Stimulated activated CD4-positive, alpha-beta T cell treated with anti-CD3 and anti-CD28 coated beads, Interleukin-1b, Interleukin-23, amount 100 ng/mL, for 1 hour (primary cell): ENCODE measurements at places on chromosomes 16 and 17.

DNA sequence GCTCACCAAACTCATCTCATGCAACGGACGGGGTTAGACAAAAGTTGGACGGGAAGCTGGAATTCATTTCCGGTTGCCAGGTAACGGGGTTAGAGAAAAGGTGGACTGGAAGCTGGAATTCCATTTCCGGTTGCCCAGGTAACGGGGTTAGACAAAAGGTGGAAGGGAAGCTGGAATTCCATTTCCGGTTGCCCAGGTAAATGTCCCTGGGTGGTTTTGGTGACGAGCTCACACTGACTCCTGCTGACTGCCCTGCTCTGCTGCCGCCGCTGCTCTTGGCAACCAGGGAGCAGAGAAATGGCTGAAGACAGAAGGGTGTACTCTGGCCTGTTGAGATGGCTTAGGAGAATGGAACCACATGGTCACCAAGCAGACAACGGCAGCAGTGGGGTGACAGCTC lies 170.3 kb upstream of the RPH3AL start:
- no peak for DNase-seq

DNA sequence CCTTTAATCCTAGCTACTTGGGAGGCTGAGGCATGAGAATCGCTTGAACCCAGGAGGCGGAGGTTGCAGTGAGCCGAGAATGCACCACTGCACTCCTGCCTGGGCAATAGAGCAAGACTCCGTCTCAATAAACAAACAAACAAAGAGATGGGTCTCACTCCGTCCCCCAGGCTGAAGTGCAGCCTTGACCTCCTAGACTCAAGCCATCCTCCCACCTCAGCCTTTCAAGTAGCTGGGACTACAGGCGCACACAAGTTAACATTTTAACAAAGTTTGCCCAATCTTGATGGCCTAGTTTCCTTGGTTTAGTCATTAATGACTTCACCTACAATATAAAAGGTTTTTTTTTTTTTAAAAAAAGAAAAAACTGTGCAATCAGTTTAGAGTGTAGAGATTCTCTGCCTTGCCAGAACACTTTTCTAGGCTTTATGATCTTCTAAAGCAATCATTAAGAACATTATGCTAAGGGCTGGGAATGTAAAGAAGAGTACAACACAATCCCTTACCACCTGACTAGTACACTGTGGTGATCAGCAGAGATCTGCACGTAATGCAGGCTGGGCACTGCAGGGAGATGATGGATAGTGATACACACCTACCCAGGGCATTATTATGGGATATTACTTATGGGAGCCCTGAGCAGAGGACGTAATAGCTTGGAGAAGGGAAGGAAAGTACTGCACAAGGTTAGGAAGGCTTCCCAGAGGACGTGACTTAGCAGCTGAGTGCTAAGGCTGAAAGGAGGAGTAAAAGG lies 6.9 kb downstream of the GOT2 start:
- no peak for DNase-seq

GRCh38 chr17:2396568-2397246 lies 4.2 kb downstream of the MNT start:
- DNase-seq = no peak

GRCh38 chr17:70608957-70609356 lies 439.6 kb downstream of the KCNJ2 start:
- DNase-seq = no peak

- no peak for DNase-seq
Measured at GRCh38 chr16:970386-970765, 408 bp downstream of the LMF1 start.

- DNase-seq = no peak
Measured at GRCh38 chr16:88292007-88292970, 90.5 kb upstream of the ZNF469 start.

- DNase-seq = no peak
Measured at GRCh38 chr17:62615503-62615902, 12.0 kb upstream of the MRC2 start.
